ENCODE measurements at places on chromosomes 5 and 9. TPM values are rescaled to one million over a fixed set of nuclear protein-coding genes. Genes with fewer than 3 reads are reported as not detected.

- no peak for DNase-seq
Observed at GRCh38 chr5:151692312-151692711, 5.6 kb upstream of the SPARC start.

DNA sequence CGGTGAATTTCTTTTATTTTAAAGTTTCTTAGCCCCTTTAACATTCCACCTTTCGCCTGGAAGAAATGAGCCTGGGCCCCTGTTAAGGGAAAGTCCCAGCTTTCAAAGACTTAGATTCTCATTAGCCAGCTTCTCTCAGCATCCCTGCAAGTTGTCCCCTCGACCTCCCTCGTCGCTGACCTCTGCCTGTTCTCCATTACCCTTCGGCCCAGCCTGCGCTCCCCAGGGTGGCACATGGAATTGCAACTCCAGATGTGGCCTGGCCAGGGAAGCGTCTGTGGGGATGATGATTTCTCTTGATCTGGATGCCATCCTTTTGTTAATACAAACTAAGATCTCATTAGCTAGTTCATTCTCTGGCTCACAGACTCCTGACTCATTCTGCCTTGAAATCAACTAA lies 43.4 kb upstream of the FANCC start:
- DNase-seq: no peak

- no peak for DNase-seq
Observed at GRCh38 chr9:12166518-12166917, 526.7 kb upstream of the TYRP1 start.

Gene SLC1A1
- 25.3 TPM for total RNA-seq
